T-cell (primary cell): ENCODE measurements at places on chromosomes 12 and 14.

DNA sequence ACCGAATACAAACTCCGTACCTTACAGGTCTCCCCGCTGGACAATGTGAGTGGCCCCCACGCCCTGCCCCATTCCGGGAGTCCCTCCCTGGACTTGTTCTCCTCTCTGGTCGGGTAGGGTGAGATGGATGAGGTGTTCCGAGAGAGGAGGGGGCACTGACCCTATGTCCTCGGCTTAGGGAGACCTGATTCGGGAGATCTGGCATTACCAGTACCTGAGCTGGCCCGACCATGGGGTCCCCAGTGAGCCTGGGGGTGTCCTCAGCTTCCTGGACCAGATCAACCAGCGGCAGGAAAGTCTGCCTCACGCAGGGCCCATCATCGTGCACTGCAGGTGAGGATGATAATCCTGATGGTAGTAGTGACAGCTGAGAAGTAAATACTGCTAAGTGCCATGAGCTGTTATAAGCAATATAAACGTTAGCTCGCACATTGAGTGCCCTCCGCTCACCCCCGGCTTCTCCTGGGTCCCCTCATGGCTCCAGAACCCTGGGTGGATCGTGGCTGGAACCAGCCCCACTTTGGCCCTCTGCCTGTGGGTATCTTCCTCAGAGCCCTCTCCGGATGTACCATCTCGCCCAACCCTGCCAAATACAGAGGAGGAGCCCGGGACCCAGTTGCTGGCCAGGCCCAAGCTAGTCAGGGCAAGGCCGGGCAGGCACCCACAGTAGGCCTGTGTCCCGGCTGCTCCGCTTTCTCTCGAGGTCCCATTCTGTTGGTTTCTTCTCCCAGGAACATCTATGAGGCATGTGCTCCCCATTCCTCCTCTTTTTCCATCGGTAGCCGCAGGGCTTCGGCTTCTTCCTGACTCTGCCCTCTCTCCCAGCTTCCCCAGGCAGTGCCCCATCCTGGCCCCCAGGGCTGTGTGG is 6.8 kb downstream of the PTPN6 start:
- no peak for DNase-seq

GRCh38 chr14:48628870-48629269 is 953.5 kb upstream of the MDGA2 start:
- DNase-seq, result no peak

DNA sequence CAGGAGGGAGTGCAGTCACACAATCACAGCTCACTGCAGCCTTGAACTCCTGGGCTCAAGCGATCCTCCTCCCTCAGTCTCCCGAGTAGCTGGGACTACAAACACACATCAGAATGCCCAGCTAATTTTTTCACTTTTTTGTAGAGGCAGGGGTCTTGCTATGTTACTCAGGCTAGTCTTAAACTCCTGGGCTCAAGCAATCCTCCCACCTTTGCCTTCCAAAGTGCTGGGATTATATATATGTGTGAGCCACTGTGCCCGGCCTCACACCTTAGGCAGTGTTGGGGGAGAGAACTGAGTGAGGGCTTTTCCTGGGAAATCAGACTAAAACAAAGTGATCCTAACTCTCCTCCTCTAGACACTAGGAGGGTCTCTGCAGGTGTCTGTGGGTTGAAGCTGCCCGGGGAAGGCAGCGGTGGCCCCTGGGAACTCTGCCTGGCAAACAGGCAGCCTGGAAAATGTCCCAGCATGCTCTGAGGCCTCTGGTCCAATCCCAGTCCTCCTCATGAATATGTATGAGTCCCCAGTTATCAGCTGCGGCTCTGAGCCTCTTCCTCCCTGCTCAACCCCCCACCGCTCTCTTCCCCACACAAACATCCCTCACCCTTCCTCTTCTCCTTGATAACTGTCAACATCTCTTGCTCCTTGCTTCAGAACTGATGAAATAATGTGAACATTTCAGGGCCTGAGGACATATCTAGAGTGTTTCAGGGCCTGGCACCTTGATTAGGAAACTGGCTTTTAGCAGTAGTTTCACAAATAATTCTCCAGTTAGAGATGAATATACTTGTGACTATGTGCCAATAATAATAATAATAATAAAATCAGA is 7.9 kb upstream of the NAA25 start:
- DNase-seq, result no peak

- no peak for DNase-seq
Measured at GRCh38 chr14:103281496-103282231, 52.4 kb upstream of the EIF5 start.

DNA sequence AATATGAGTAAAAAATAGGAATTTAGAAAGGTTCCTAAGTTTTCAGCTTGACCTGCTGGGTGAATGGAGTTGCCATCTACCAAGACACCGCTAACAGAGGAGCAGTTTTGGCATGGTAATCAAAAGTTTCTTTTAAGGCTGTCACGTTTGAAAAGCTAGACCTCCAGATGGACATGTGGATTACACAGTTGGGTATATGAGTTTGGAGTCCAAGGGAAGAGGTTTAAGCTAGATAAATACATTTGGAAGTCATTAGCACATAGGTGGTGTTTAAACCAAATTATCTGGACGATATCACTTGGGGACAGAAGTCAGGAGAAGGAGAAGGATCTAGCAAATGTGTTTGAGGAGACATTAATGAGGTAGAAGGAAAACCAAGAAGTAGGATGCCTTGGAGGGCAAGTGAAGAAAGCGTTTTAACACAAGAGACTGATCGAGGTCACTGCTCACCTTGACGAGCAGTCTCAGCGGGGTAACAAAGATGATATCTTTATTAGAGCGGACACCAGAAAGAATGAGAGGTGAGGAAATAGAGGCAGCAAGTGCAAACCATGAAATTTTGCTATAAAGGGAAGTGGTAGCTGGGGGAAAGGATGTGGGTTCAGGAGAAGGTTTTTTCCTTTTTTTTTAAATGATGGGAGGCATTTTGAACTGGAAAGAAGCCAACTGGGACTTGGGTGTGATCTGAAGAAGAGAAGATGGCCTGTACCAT is 17.6 kb downstream of the PNP start:
- DNase-seq, result no peak

DNA sequence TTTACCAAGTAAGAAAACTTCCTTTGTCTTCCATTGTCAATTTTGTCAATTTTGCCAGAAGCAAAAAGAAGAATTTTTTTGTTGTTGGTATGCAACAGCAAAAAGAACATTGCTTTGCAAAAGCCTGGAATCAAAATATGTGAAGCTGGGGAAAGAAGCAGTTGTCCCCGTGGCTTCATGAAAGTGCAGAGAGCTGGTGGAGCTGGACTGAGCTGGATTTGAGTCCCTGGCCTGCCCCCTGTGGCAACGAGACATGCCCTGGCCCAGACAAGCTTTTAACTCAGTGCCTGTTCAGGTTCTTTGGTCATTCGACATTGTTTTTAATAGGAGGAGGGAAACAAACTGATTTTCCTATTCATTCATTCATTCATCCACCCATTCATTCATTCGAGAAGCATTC is 70.3 kb downstream of the SLC15A4 start:
- no peak for DNase-seq

DNA sequence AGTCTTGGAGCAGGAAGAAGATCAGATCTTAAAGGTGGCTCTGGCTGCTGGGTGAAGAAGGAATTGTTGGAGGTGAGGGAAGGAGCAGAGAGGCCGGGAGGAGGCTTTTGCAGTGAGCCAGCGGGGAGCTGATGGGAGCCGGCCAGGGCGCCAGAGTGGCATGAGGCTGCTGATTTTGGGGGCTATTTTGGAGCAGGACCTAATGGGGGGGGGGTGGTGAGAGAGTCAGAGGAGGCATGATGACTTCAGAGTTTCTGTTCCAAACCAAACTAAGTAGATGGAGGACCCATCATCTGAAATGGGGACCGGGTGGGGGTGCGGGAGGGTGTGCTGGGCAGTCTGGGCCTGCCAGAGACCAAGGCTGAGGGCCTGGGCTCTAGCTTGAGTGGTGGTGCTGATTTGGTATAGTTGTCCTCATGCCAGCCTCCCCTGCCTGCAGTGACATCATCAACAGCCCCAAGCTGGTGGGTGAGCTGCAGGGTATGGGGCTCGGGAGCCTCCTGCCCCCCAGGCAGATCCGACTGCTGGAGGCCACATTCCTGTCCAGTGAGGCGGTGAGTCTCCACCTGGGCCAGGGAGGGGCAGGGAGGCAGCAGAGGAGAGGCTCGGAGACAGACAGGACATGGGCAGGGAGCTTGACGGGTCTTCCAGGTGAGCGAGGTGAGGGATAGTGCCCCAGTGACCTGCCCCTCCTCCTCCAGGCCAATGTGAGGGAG is 6.2 kb downstream of the TNFAIP2 start:
- no peak for DNase-seq

DNA sequence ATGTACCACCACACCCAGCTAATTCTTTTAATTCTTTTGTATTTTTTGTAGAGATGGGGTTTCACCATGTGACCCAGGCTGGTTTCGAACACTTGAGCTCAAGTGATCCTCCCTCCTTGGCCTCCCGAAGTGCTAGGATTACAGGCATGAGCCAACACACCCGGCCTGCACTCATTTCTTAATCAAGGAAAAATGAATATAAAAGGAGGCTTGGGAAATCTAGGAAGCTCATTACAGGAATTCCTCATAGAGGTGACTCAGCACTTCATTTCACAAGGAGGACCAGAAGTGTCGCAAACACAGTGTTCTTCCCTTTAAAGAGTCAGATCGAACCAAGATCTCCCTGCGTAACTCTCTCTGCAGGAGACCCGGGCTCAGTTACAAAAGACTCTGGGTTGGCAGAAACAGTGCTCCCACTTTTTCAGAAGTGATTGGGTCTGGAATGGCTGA is 30.3 kb downstream of the NFKBIA start:
- DNase-seq, result no peak

- no peak for DNase-seq
Measured at GRCh38 chr14:48333221-48333920, 658.0 kb upstream of the MDGA2 start.

DNA sequence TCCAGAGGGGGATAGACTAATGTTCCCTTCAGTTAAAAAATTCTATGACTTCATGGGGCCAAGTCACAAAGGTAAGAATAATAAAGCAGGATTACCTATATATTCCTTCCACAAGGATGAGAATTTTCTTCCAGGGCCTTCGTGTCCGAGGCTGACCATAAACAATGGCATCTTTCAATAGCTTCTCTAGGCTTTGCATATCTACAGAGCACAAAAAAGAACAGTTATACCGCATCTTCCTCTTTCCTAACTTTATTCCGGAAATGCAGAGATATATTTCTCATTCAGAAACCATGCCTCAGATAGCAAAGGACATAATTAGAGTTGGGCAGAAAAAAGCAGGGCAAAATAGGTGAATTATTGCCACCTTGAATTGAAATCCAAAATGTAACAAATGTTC is 58.3 kb upstream of the ISM2 start:
- DNase-seq, result no peak

DNA sequence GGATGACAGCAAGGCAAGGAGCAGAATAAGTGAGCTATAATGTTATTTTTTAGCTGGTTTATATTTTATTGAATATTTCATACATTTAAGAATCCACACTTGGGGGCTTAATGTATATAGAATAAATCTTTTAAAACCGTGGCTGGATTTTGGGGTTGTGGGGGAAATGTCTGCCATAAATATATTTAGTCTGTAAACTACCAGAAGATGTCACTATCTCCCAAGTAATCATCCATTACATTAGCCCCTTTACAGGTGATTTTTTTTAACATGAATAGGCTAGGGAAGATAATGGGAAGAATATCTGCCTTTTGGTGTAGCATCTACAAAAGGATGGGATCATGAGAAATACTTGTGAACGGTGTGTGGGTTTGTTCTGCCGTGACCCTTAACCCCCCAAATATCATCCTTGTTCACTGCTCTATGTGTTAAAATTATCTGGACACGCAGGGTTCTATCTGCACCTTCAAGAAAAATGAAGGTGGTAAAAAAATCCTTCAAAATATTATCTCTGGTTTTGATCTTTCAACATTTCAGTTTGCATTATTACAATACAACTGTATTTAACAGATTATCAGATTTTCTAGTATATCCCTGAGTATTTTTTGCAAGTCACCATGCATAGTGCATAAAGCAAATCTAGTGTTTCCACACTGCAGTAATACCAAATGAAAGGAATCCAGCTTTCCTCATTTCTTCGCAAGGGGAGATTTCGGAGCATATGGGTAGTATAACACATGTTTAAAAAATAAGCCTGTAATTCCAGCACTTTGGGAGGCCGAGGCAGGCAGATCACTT is 8.0 kb upstream of the SLC17A8 start:
- DNase-seq, result no peak

DNA sequence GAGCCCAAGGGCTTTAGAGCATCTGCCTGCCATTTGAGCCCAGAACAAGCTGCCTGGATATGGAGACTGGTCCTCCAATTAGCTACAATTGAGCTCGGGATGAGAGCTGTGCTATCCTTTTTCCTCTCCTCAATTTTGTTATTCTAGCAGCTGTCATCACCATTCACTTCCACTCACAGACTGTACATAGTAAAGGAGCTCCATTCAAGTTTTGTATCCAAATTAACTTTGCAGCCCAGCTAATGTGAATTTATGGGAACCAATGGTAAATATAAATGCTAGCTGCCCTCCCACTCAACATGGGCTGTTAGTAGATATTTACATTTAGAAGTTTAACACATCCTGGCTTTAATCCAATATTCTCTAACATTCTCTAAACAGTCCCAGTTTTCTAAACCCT is 44.6 kb downstream of the BMP4 start:
- no peak for DNase-seq

DNA sequence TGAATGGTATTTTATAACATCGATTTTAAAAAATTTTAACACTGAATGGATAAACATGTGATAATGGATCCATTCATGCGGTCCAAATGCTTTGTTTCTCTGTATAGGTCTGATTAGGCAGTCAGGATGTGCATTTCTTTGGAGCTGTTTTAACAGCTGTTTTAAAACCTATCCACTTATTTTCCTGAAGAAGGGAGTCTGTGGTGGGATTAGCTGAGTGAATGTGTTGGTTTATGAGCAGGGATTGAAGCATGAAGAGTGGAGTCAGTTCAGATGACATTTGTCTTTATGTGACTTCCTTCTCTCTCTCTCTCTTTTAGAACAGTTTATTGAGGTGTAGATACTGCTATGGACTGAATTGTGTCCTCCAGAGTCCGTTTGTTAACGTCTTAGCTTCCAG is 37.7 kb downstream of the GLT8D2 start:
- DNase-seq, result no peak

GRCh38 chr12:66956300-66956699 is 277.4 kb upstream of the GRIP1 start:
- DNase-seq, result no peak
